ENCODE measurements at places on chromosomes 7 and 10.

GRCh38 chr7:43076189-43076605, 36.2 kb upstream of the HECW1 start:
- no peaks in the 10 kb centered on the region for H3K4me1 ChIP-seq
- H3K27me3 ChIP-seq, result no peaks in the 10 kb centered on the region
- H3K27ac ChIP-seq, result no peak overlapping the region

GRCh38 chr10:86254526-86255174, 111.9 kb downstream of the GRID1 start:
- DNase-seq, result no peak
- H3K27ac ChIP-seq, result no peak overlapping the region
- no peak overlapping the region for H3K4me3 ChIP-seq
- no peaks in the 10 kb centered on the region for H3K27me3 ChIP-seq

GRCh38 chr10:129883626-129884397, 80.3 kb downstream of the EBF3 start:
- no peak overlapping the region for H3K4me3 ChIP-seq
- no peaks in the 10 kb centered on the region for H3K36me3 ChIP-seq
- no peaks in the 10 kb centered on the region for H3K4me1 ChIP-seq
- DNase-seq, result no peak
- H3K27me3 ChIP-seq, result no peaks in the 10 kb centered on the region
- H3K27ac ChIP-seq, result no peak overlapping the region

DNA sequence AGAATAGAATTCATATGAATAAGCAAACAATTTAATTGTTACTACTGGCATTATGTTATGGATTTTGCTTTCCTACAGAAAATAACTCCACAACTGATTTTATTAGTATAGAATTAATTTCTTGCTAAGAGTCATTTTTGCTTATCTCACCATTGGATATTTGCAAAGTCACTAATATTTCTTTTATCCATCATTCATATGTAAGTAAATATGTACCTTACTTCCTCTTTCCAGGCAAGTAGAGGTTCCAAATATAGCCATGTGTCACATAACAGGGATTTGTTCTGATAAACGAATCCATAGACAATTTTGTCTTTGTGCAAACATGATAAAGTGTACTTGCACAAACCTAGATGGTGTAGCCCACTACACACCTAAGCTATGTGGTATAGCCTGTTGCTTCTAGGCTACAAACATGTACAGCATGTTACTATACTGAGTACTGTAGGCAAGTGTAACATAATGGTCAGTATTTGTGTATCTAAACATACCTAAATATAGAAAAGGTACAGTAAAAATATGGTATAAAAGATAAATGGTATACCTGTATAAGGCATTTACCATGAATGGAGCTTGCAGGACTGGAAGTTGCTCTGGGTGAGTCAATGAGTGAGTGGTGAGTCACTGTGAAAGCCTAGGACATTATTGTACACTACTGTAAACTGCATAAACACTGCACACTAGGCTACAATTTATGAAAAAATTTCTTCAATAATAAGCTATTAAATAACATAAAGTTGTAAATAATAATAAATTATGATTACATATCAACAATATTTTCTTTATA, 18.3 kb downstream of the KLLN start:
- H3K4me3 ChIP-seq, result no peak overlapping the region
- H3K36me3 ChIP-seq, result no peaks in the 10 kb centered on the region
- peaks cover 23% of the 10 kb centered on the region for H3K4me1 ChIP-seq
- H3K27ac ChIP-seq, result peak overlapping the region; percentile 69
- DNase-seq, result no peak

DNA sequence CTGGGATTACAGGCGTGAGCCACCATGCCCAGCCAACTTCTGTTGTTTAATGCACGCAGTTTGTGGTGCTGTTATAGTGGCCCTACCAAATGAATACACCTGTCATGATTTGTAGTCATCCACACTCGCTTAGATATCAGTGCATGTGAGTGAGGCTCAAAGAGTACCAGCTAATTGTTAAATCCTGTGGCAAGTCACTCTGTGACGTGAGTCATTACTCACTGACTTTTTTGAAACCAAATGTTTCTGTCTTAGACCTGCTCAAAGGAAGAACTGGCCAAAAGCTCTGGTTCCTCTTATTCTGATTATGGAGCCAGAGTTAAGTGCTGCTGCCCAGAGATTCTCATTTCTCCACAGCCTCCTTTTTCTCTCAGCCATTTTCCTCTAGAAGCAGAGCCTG, 109.4 kb downstream of the PRKAG2 start:
- no peak overlapping the region for H3K27ac ChIP-seq
- no peak for DNase-seq
- H3K4me3 ChIP-seq, result no peak overlapping the region
- no peaks in the 10 kb centered on the region for H3K36me3 ChIP-seq
- H3K4me1 ChIP-seq, result no peaks in the 10 kb centered on the region
- no peaks in the 10 kb centered on the region for H3K27me3 ChIP-seq

DNA sequence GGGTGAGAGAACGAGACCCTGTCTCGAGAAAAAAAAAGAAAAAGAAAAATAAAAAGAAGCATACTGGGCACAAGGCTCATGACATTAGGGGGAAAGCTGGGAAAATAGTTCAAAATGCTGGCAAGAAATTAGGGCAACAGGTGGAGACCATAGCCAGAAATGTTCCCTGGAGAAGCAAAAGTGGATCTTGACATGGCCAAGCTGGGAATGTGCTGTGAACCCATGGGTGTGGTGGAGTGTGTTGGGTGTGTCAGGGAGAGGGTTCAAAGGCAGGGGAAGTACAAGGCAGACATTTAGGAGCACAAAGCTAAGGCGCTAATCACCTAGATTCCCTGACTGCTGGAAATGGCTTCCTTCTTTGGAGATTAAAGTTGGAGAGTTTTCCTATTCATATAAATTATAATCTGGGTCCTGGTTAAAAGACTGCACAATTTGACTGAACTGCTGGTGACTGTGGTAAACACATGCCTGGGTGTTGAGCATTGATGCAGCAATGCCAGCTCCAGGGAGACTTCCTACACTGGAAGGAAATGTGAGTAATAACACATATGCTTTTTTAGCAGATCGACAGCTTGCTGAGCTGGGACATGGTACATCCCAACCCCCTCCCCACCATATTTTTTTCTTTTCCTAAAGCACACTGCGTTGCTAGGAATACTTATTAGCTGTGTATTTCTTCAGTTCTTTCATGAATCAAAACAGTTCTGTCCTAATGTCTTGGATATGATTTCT, 70.1 kb upstream of the ARHGAP21 start:
- H3K4me1 ChIP-seq, result no peaks in the 10 kb centered on the region
- no peaks in the 10 kb centered on the region for H3K36me3 ChIP-seq
- DNase-seq, result no peak

- H3K36me3 ChIP-seq, result no peaks in the 10 kb centered on the region
- peaks cover 27% of the 10 kb centered on the region for H3K4me1 ChIP-seq
- no peak for DNase-seq
- H3K27ac ChIP-seq, result no peak overlapping the region
- no peak overlapping the region for H3K4me3 ChIP-seq
Observed at GRCh38 chr10:113061557-113061956, 111.5 kb downstream of the TCF7L2 start.

DNA sequence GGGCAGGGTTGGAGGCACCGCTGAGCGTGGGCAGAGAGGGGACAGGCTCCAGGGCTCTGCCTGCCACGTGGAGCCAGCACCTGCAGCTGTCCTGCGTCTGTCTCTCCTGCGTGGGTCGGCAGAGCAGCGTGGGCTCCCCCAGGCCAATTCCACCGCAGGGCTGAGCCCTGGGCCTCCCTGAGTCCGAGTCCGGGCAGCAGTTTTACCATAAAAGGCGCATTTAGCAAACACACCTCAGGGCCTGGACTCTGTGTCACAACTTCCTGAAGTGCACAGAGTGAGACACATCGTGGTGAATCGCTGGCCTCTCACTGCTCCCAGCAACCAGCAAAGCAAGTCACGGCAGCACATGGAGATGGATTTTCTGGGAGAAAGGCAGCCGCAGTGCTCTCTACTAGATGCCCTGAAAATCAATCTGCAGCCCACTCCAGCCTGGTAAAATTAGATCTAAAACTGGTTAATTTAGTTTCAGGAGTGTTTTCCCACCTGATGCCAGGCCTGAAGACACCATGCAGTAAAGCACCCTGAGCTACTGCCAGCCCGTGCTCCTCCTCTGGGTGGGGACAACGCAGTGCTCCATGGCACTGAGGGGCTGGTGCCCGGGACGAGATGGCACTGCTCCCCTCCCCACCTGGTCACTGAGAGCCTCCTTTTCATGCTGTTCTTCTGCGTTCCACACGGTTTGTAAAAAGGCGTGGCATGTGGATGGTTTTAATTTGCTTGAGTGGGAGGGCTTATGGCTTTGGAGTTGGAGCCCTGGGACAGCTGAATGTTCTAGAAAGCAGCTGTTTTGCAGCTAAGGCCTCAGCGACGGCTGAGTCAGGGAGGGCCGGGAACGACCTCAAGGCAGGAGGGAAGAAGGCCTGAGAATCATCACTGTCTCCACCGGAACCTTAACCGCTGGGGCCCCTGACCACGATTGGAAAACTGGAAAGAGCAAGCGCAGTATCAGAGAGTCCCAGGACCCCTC, 336.9 kb downstream of the ADARB2 start:
- no peak overlapping the region for H3K4me3 ChIP-seq
- H3K27ac ChIP-seq, result no peak overlapping the region
- H3K4me1 ChIP-seq, result peaks cover 4% of the 10 kb centered on the region
- no peaks in the 10 kb centered on the region for H3K36me3 ChIP-seq
- peaks cover 21% of the 10 kb centered on the region for H3K27me3 ChIP-seq

DNA sequence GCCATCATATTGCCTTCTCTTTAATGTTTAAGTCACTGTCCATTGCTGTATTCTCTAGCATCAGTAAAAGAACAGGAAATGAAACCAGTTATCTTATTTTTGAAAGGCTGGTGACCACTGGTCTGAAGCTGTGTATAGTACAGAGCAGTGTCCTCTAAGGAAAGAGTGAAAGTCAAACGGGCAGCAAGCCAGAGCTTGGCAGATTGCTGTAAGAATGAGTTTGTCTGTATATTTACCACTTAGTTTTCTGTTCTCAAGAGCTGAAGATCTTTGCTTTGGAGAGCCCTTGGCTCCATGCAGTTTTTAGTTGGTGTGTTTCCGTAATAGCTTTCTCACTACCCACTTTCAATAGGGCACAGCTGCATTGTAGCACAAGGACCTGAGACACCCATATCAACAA, 31.9 kb downstream of the PCBD1 start:
- no peak overlapping the region for H3K4me3 ChIP-seq
- peaks cover 10% of the 10 kb centered on the region for H3K36me3 ChIP-seq
- H3K27ac ChIP-seq, result no peak overlapping the region
- H3K27me3 ChIP-seq, result no peaks in the 10 kb centered on the region
- peaks cover 17% of the 10 kb centered on the region for H3K4me1 ChIP-seq

DNA sequence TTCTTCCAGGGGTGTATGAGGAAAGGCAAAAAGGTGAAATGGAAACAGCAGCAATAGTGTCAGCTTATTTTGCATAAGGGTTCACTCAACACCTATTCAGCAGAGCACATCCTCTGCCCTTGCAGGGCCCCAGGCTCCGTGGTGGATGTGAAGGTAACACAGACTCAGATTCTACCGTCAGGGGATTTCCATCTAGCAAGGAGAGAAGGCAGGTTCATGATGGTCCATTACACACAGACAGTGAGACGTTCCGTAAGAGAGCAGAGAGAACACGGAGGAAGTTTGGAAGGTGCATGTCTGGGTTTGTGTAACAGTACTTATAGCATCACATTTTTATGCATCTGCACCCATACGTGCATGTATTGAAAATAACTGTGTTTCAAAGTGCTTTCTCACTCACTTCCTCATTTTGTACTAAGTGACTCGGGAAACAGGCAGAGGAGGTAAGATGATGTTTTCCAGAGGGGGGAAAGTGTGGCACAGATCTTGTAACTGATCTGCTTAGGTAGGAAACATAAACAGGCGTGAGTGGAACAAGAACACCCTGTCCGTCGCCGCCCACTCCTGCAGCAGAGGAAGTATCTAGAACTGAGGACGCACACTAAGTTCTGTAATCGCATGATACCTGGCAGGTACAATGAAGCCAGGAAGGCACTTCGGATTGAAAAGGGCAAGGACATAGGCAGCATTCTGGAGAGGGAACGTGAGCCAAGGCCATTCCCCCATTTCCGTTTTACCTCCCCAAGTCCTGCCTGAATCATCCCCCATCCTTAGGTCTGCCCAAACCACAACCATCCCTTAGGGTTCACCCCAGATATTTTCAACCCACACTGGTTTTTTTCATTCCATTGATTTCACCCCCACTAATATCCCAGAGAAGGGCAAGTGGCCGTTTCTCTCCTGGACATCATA, 1.0 kb upstream of the ENO4 start:
- no peak for DNase-seq
- peak overlapping the region; percentile 77 for H3K4me3 ChIP-seq
- no peaks in the 10 kb centered on the region for H3K27me3 ChIP-seq
- peaks cover 4% of the 10 kb centered on the region for H3K4me1 ChIP-seq
- H3K36me3 ChIP-seq, result no peaks in the 10 kb centered on the region

DNA sequence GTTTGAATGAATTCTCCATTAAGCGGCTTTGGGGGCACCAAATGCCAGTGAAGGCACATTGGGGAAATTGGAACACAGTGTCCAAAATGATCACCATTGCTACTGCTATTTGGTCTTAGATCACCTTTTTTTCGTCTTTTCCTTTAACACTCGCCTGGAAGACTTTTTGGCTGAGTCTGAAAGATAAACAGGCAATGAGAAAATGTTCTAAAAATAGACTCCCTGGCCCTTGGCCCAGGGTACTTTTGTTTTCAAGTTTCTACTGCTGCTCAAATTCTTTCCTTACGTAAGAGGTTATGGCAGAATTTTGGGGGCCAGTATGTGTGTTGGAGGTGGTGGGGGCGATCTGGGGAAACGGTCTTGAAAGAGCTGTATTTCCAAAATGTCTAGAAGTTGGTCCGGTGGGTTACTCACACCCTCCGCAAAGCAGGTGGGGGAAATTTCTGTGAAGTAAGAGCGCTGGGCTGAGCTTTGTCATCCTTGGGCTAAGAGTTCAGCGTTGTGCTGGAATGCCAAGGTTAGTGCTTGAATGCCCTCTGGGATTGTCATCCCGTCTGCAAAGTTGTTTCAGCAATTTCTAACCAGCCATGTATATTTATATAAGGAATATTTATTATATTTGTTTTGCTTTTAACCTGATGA, 1.3 kb upstream of the ITPRIP start:
- peak overlapping the region; percentile 99 for H3K4me3 ChIP-seq
- no peaks in the 10 kb centered on the region for H3K36me3 ChIP-seq
- DNase-seq, result no peak
- H3K27me3 ChIP-seq, result no peaks in the 10 kb centered on the region

Data from esophagus squamous epithelium (tissue), 5 donors.